Astrocyte (in vitro differentiated cells and primary cell): ENCODE measurements at places on chromosomes 2 and 18. TPM values are rescaled to one million over a fixed set of nuclear protein-coding genes. Genes with fewer than 3 reads are reported as not detected.
A peak's percentile ranks its signal among the peaks of the same experiment; 100 is the strongest.

Gene PFN4
- total RNA-seq: 0.48 and 0.64 TPM in 2 replicates

DNA sequence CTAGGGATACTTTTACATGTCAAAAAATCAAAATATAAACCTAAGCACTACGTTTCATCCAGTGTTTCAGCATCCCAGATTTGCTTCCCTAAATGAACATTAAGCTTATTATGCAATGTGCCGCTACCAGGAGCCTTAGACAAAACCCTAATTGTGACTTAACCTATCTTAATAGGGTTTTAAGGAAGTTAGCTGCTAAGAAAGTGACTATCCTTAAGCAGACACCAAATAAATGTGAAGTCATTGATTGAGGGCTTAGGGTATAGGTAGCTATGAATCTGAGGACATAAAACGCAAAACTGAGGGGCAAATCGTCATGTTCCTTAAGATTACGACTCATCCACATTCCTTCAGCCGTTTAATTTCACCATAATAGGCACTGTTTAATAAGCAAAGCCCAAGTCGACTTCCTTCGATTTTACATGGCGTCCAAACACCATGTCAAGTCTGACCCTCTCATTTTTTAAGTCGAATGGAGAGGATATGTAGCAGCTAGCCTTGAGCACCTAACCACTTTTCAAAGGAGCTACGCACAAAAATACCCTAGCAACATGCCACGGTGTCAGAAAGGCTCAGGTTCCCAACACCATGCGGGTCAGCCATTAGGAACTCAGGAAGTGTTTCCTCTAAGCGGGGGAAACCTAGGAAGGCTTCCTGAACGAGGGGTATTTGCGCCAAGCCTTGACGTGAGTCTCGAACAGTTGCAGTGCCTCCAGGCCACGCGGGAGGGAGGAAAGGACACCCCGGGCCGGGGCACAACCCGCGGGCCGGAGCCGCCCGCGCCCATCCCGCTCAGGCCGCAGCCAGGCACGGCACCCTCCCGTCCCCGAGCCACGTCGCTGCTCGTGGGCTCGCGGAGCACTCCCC, 1.0 kb downstream of the HDLBP start:
- peak; percentile 41 for DNase-seq

- peak; percentile 89 for DNase-seq
Measured at GRCh38 chr18:12597760-12598159, 60.1 kb downstream of the SPIRE1 start.

- no peak for DNase-seq
Measured at GRCh38 chr2:169933124-169933711, 106.0 kb downstream of the UBR3 start.

DNA sequence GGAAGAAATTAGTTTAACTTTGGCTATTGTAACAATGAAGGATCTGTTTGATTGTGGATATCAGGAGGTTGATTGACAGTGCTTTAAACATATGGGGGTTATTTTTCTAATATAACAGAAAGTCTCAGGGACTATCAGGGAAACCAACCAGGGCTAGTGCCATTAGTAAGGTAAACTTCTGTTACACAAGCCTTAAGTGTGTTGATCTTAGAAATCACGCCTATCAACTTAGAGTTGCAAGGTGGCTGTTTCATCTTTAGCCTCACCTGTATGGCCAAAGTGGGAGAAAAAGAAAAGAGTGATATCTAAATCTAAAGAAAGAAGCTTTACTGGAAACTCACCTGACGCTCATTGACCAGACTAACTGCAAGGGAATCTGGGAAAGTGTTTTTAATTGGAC, 62.1 kb downstream of the GLS start:
- DNase-seq: no peak

DNA sequence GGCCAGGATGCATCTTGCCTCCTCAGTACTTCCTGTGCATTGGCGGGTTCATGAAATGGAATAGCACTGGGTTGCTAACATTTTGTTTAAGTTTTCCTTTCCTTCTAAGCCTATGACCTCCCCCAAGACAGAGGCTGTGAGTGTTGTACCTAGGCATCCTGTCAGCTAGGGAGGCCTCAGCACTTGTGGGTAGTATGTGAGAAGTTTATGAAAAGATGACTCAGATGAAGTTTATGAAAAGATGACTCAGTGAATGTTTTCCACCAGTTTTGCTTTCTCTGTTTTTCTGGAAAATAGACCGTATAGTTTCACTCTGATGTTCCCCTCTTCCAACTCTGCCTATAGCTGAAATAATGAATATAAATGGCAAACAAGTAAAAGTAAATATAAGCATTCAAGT, 412.9 kb downstream of the TMEM182 start:
- peak; percentile 32 for DNase-seq

- no peak for DNase-seq
Measured at GRCh38 chr2:51085420-51086068, 53.6 kb upstream of the NRXN1 start.

DNA sequence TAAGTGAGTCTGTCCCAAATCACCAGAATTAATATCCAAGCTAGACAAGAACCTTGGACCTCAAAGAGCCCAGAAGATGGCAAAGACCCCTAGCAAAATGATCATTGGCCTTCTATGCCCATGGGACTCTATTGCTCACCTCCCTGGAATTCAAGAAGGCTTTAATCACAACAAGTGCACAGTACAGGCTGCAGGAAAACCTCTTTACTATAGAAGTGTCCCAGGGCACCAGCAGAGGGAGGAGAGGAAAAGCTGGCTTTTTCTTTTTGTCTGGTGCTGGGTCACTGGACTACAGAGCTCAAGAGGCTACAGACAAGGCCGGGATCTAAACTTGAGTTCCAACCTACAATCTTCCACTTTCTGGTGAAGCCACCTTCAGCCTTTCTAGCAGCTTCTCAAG, 88.3 kb upstream of the PPP1CB start:
- no peak for DNase-seq

- DNase-seq: no peak
Measured at GRCh38 chr2:144554492-144555210, 34.7 kb upstream of the ZEB2 start.

DNA sequence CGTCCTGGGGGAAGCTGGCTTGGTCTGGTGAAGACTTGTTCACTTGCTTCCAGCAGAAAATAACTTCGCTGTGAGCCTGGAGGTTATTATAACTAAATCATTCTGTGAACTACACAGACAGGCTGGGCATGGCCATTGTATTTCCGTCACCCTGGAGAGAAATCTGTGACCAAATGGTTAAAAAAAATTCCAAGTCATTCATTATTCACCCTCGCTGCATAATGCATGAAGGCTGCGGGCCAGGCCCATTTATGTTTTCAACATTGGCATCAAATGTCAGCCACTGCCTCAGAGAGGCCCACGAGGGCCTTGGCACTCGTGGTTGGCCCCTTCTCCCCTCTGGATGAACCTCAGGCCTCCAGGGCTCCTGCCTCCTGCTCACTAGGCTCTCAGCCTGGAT, 57.7 kb downstream of the RRM2 start:
- DNase-seq: no peak

Gene PCARE
- not detected in 2 replicates for total RNA-seq

DNA sequence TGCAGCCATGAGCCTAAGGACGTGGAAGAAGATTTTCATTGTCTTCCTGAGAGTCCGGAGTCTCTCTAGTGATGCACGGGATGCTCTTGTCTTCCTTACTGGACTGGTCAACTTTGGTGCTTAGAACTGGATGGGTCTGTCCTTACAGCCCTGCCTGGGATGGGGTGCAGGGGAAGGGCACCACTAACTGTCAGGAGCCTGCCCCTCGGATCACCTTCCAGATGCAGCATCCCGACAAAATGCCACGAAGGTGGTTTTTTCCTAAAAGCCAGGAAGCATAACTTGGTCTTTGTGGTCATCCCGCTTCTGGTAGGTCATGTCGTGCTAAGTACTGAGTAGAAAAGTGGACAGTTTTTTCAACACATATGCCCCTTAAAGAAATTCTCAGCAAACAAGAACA, 207.4 kb upstream of the TWIST2 start:
- DNase-seq: no peak

Gene EDAR
- 0.12 TPM in 1 of 2 replicates, not detected in the other for total RNA-seq

GRCh38 chr2:36696533-36696932, at the start of gene VIT:
Gene VIT, plus strand, starts transcription at chr2:36696707. Its CDS starts 19,664 bp downstream, at chr2:36716371.
- DNase-seq: peak; percentile 30

DNA sequence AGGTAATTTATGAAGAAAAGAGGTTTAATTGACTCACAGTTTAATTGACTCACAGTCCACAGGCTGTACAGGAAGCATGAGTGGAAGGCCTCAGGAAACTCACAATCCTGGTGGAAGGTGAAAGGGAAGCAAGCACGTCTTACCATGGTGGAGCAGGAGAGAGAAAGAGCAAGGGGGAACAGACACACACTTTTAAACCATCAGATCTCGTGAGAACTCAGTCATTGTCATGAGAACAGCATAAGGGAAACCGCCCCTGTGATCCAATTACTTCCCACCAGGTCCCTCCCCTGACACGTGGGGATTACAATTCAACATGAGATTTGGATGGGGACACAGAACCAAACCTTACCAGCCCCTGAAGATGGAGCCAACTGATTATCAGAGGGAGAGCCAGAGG, 11.2 kb upstream of the PUM2 start:
- no peak for DNase-seq

Gene ZAP70
- 0.14 and 0.73 TPM in 2 replicates for total RNA-seq

GRCh38 chr2:23838996-23839395, 87.9 kb downstream of the ATAD2B start:
- no peak for DNase-seq

DNA sequence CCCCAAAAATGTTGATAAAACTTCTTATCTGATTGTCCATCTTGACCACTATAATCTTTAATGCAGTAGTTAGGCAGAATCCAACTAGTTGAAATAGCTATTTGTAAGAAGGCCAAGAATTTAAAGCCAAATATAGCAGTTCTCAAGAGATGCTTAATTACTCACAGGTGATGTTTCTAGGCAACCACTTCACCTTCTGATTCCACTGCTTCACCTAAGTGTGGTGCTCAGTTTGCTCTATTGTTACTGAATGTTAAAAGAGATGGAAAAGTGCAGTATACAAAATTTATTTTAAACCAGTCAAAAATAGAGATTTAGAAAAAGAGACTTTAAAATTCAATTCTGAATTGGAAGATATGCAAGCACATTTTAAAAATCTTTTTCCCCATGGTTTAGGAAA, 539.4 kb downstream of the ZNF804A start:
- DNase-seq: no peak

Gene STARD6
- total RNA-seq: not detected in 2 replicates

DNA sequence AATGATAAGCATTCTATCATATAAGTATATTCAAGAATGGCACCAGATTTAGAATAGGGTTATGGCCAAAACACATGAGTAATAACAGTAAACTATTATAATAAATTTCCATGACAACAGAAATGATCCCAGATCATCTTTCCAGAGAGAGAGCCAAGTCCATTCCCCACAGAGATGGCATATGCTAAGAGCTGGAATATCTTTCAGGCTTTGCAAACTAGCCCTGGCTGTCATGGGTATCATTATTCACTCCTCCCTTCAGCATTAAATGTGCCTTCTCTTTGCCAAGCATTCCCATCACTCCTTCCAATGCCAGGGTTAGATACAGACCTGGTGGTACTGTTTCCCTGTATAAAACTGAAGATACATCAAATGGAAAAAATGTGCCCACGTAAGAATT, 10.9 kb downstream of the FEZ2 start:
- no peak for DNase-seq

Gene TTC31
- 12.0 and 14.1 TPM in 2 replicates for total RNA-seq

DNA sequence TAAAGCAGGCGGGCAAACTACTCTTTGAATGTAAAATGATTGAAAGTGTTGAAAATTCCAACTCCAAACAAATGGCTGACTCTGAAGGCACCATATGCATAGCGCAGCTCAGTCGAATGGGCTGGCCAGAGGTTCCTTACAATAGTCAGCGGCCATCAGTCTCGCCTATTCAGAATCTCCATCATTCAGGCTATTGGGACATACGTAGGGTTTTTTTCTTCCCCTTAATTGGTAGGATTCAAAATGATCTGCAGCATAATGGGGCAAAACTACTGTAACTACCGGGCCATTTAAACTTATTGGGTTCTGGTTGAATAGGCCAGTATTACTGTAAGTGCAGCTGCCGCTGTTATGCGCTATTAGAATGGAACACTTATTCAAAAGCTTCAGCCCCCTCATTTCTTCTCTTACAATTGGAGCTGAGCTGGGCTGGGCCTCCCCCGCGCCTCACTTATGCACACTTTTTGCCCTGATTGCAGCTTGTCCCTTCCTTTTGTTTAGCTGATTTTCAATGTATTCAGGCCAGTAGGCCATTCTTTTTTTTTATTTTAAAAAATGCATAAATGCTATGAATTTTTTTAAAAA, 40.4 kb downstream of the SLC9A4 start:
- no peak for DNase-seq

- DNase-seq: no peak
Measured at GRCh38 chr2:192827735-192828134, 633.0 kb upstream of the TMEFF2 start.

- DNase-seq: no peak
Measured at GRCh38 chr2:216936954-216937357, 77.1 kb upstream of the TNP1 start.

- no peak for DNase-seq
Measured at GRCh38 chr2:24085200-24085489, 511 bp upstream of the TP53I3 start.

GRCh38 chr2:177165061-177165583, 47.5 kb upstream of the HNRNPA3 start:
- DNase-seq: peak; percentile 31

Gene TNFRSF11A
- 0.75 and 1.5 TPM in 2 replicates for total RNA-seq

Gene CYTIP
- total RNA-seq: 0.12 and 0.16 TPM in 2 replicates
